ENCODE measurements at places on chromosomes 13 and 19. TPM values are rescaled to one million over a fixed set of nuclear protein-coding genes. Genes with fewer than 3 reads are reported as not detected.

LYPD3 gene
- 0.52 TPM for polyA plus RNA-seq

UBE2M gene
- polyA plus RNA-seq: 66.3 TPM

ZSCAN4 gene
- polyA plus RNA-seq: not detected

GSX1 gene
- polyA plus RNA-seq: not detected

FBXL3 gene
- polyA plus RNA-seq: 33.3 TPM

ZNF547 gene
- 2.6 TPM for polyA plus RNA-seq

ZNRF4 gene
- polyA plus RNA-seq: not detected

TNFSF13B gene
- polyA plus RNA-seq: 3.0 TPM

RGL3 gene
- polyA plus RNA-seq: 0.32 TPM

CBARP gene
- polyA plus RNA-seq: 1.00 TPM

LRP3 gene
- 24.5 TPM for polyA plus RNA-seq

OR10H1 gene
- 0.05 TPM for polyA plus RNA-seq

MBD3L3 gene
- polyA plus RNA-seq: not detected

NDUFA3 gene
- 96.7 TPM for polyA plus RNA-seq

FBXO27 gene
- polyA plus RNA-seq: 3.6 TPM

DBP gene
- polyA plus RNA-seq: 5.2 TPM

FRY gene
- polyA plus RNA-seq: 36.0 TPM

LILRA1 gene
- polyA plus RNA-seq: 0.29 TPM

KLHL1 gene
- not detected for polyA plus RNA-seq

CEACAM3 gene
- polyA plus RNA-seq: not detected

LRRC25 gene
- polyA plus RNA-seq: 1.2 TPM

RANBP3 gene
- polyA plus RNA-seq: 42.5 TPM

ITGBL1 gene
- 0.53 TPM for polyA plus RNA-seq

ABCA7 gene
- 11.5 TPM for polyA plus RNA-seq

ADGRE2 gene
- 0.50 TPM for polyA plus RNA-seq

SIGLEC12 gene
- polyA plus RNA-seq: not detected

MAP4K1 gene
- 10.6 TPM for polyA plus RNA-seq

ADAT3 gene
- 1.5 TPM for polyA plus RNA-seq

ONECUT3 gene
- polyA plus RNA-seq: 0.03 TPM

ZNF93 gene
- polyA plus RNA-seq: 10.8 TPM

HCST gene
- polyA plus RNA-seq: 5.3 TPM

SLC8A2 gene
- 0.06 TPM for polyA plus RNA-seq

PABPC3 gene
- polyA plus RNA-seq: 0.50 TPM

CYP2A7 gene
- polyA plus RNA-seq: not detected

FFAR3 gene
- 0.21 TPM for polyA plus RNA-seq

PPM1N gene
- 1.0 TPM for polyA plus RNA-seq

FFAR2 gene
- polyA plus RNA-seq: not detected
